ENCODE measurements at places on chromosomes 5 and 9.

DNA sequence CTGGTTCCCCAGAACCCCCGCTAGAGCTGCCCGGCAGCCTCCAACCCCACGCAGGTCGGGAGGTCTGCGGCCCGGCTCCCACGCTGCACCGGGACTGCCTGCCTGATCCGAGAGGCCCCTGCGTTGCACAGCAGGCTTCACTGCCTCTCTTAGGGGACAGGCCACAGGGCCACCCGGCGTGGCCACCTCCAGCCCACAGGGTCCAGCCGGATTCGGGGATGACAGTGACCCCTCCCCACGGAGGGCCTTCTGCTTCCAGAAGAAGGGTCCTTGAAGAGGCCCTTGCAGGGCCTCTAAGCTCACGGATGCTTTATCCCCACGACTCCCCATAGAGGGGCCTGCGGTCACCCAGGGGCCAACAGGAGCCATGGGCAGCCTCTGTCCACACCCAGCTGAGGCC, 66.1 kb upstream of the PPP1R26 start:
- no peak for DNase-seq

GRCh38 chr9:68489646-68490045, 51.0 kb downstream of the TMEM252 start:
- no peak for DNase-seq

GRCh38 chr9:83714329-83714728, 6.6 kb upstream of the UBQLN1 start:
- no peak for DNase-seq

DNA sequence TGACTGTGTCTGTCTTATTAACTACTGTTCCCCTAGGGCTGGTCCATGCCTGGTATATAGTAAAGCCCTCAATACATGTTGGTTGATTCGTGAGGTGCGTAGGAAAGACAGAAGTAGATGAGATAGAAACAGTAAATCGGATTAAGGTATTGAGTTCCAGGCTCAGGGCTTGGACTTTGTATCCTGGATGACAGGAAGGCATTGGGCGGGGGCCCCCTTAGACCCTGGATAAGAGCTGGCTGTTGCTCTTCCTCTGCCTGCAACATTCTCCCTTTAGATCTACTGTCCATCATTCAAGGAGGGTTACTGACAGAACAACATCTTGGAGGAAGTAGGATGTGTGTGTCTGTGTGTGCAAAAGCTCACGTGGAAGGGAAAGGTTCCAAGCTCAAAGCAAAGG, 31.2 kb upstream of the CTNNA1 start:
- no peak for DNase-seq

GRCh38 chr9:134970719-134971118, 53.0 kb upstream of the FCN1 start:
- DNase-seq = no peak

DNA sequence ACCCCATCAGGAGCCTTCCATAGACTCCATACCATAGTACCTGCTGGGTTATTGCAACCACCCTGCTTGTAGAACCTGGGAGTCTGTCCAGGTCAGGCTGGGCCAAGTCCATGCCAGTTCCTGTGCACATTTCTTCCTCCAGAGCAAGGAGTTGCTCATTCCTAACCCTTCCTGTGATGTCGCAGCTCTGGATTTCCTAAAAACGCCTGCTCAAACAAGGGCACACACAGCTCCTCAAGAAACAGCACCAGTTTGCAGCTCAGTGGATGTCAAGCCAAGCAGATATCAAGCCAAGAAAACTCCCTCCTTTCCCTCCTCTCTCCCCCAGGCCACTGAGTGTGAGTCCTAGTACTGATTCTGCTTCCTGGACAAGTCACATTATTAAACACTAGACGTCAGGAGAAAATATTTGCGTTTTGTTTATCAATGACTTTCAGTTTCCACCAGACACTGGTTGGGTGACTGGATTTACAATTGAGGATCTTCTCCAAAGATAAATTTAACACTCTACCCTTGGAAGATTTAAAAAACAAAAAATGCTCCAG, 59.6 kb downstream of the SLC1A1 start:
- no peak for DNase-seq

DNA sequence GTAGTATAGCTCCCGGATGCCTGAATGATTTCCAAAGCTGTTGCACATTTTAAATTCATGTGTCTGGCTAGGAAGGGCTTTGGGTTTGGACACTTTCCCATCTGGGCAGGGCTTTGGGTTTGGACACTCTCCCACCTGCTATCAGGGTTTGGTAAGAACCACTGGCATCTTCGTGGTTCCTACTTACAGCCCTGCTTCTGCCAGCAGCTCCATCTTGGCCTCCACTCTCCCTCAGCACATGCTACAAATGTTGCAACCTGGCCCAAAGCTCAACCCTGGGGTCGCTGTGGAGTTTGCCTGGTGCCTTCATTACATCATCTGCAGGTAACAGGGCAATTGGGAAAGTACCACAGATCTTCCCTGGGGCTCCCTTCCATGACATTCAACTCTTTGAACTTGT, 3.5 kb downstream of the TMCO6 start:
- DNase-seq = peak; percentile 19
